ENCODE measurements at places on chromosomes 5 and 9.
A peak's percentile ranks its signal among the peaks of the same experiment; 100 is the strongest.

- DNase-seq: no peak
These were observed 356.4 kb upstream of the GRAMD2B start for GRCh38 chr5:126066836-126067235.

DNA sequence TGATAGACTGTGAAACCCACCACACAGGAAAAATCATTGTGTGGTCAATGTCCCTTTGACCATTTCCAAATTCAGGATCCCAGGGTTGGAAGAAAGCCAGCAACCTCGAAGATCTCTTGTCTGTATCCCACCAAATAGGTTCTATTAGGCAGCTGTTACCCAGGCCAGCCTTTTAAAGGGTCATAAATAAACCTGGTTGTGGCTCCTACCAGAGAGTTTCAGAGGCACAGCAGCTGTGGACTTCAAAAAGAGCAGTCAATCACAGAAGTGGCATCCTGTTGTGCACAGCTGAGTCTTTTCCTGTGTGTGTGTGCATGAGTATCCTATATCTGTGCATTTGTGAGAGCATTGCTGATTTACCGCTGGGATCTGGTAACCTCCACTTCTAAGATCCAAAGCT, 23.7 kb upstream of the OR2S2 start:
- no peak for DNase-seq

DNA sequence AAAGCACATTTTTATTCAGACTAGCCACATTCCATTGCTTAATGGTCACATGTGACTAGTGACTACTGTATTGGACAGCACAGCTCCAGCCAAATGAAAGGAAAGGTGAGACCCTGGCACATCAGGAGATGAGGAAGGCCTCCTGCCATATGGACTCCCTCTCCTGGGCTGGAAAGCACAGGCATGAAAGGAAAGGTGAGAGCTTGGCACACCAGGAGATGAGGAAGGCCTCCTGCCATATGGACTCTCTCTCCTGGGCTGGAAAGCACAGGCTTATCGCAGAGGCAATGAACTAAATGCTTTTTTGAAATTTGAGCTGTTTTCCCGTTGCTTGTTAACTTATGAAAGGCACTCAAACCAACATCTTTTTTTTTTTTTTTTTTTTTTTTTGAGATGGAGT, 144.8 kb upstream of the SLC12A2 start:
- DNase-seq: no peak

DNA sequence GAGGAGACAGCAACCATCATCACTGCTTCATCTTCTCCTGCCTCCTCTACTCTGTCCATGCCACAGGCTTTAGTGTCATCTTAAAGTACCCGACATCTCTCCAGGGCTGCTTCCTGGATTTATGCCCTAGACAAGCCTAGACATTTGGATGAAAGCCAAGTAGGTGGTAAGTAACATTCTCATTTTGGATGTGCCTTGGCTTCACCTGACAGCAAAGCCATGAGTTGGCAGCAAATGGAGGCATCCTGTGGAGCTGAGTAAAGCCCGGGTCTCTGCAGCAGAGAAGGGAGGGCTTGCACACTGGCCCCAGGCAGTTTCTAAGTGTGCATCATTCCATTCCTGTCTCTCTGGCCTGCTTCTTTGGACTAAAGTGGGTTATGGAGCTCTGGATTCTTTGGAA, 299.1 kb downstream of the DMAC1 start:
- no peak for DNase-seq

- DNase-seq: no peak
These were observed 130.9 kb downstream of the HTR1A start for GRCh38 chr5:63831381-63831780.

GRCh38 chr5:178207183-178207916, 3.0 kb downstream of the HNRNPAB start:
- DNase-seq: peak; percentile 47

DNA sequence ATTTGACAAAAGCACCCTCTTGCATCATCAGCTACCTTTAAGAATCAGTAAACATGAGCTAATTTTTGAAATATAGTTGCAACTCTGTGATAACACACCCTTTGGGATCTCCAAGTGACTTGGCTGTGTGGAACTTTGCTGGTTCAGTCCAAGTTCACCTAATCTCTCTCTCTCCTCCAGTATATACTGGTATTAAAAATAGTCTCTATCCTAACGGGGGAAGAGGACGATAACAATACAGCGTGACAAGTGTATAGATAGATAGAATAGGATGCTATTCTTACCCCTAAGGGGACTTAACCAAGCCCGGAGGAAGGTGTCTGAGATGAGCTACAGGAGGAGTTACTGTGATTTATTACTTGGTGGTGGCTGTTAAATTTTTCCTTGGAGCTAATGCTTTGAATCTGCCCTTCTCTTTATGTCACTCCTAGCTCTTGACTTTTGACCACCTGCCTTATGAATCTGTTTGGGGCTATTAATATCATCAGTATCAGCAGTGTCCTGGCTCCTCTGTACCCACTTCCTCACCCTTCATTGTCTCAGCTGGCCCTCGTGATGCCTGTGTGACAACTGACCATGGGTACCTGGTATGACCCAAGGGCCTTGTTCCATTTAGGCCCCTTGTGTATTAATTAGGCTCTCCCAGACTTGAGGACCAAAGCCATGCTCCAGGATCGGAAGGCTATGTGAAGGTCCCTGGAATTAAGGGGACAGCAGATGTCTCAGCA, 223.9 kb downstream of the SREK1 start:
- no peak for DNase-seq

GRCh38 chr5:91111473-91112238, 271.5 kb downstream of the ARRDC3 start:
- no peak for DNase-seq

DNA sequence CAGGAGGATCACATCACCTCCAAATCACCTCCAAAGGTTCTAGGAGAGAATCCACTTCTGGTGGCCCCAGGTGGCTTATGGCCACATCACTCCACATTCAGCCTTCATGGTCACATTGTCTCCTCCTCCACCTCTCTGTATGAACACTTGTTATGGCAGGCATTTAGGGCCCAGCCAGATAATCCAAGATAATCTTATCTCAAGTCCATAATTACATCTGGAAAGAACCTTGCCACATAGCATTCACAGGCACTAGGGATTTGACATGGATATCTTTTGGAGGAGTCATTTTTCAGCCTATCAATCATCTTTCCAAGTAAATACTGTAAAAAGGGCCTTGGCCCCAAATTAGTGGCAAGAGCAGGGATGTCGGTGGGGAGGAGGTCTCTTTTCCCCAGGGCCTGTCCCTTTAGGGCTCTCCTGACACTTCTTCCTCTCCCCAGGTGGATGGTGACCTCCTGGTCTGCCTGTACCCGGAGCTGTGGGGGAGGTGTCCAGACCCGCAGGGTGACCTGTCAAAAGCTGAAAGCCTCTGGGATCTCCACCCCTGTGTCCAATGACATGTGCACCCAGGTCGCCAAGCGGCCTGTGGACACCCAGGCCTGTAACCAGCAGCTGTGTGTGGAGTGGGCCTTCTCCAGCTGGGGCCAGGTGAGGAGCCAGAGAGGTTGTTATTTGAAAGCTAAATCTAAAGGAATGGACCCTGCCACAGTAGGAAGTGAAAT, 140.9 kb downstream of the SAXO1 start:
- no peak for DNase-seq

DNA sequence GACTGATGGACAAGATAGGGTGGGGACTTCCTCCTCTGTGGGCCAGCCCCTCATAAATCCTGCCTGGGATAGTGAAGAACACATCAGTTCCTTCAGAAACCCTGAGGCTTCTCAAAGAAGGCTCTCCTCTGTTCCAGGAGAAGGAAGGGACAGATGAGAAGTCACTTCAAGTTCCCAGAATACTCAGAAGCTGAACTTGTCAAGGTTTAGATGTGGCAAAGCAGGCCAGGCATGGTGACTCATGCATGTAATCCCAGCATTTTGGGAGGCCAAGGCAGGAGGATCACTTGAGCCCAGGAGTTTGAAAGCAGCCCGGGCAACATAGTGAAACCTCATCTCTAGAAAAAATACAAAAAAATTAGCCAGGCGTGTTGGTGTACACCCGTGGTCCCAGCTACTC, 38.5 kb downstream of the STOM start:
- no peak for DNase-seq

- peak; percentile 74 for DNase-seq
These were observed 6.3 kb upstream of the IRF1 start for GRCh38 chr5:132496631-132497487.

DNA sequence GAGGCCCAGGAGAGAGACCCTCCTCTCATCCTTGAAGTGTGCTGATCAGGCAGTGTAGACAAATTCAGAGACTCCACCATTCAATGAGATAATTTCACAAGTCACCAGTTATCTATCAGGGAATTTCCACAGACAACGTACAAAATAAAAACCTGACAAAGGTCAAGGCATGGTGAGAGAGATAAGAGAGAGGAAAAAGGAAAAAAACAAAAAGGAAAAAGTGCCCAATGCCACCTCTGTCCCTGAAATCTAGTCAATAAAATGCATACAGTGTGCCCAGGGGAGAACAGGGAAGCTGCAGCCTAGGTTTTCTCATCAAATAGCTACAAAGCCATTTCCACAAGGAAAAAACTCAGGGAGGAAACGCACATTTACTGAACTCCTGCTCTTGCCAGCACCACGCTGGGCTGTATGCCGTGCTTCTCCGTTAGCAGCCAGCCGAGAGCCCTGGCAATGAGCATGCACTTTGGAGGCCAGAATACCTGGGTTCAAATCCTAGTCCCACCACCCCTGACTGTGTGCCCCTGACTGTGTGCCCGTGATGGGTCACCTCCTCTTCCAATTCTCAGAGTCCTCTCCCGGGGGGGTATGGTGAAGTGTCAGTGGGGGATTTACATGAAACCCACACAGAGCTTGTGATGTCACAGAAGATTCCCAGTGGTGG, 11.6 kb downstream of the WHRN start:
- DNase-seq: no peak

DNA sequence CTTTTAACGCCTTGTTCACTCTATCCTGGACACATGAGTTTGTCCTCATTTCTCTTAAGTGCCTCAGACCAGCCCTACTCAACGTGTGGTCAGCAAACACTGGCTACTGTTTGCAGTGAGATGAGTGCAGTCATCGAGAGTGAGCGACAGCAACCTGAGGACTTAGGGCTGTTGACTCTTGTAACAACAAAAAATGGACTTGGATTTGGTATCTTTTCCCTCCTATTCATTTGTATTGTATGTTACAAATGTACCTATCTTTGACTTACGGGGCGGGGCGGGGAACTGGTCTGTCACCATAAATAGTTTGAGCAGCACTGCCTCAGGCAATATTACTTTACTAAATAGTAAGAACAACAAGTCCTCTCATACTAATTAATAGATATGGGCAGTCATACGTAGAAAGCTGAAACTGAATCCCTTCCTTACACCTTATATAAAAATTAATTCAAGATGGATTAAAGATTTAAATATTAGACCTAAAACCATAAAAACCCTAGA, 84.1 kb downstream of the TLE1 start:
- DNase-seq: no peak

GRCh38 chr5:32100691-32101302, 73.3 kb downstream of the GOLPH3 start:
- no peak for DNase-seq

- no peak for DNase-seq
These were observed 10.0 kb downstream of the SLIT3 start for GRCh38 chr5:169290895-169291294.

DNA sequence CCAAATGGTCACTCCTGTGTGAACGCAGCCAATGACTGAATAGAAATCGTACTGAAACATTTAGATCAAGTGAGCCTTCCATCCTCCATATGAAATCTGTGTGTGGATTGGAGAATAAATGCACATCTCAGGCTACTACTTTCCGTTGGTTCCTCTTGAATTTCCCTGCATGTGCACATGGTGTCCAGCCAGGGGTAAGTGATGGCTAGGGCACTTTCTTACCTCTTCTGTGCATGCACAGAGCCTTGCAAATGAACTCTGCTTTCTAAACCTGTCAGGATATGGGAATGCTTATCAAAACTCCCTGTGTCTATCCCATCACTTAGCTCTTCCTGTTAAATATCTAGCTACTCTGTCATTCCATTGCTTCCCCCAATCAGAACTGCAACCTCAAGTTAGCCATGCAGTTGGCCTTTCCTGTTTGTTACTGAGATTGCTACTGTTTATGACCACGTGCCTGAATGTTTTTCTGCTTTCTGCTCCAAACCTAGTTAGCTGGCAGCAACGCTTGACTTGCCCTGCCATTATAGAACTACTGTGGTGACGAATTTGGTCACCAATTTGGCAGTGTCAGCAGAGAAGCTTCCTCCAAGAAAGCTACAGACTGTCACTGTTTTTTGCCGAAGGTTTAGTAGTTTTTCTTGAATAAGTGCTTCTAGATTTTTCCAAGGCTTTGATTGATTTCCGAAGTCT, 661.6 kb downstream of the LRRC70 start:
- DNase-seq: no peak

GRCh38 chr5:131774652-131775367, 22.0 kb downstream of the FNIP1 start:
- DNase-seq: no peak

- DNase-seq: no peak
These were observed 26.9 kb downstream of the SRD5A1 start for GRCh38 chr5:6659941-6660684.

DNA sequence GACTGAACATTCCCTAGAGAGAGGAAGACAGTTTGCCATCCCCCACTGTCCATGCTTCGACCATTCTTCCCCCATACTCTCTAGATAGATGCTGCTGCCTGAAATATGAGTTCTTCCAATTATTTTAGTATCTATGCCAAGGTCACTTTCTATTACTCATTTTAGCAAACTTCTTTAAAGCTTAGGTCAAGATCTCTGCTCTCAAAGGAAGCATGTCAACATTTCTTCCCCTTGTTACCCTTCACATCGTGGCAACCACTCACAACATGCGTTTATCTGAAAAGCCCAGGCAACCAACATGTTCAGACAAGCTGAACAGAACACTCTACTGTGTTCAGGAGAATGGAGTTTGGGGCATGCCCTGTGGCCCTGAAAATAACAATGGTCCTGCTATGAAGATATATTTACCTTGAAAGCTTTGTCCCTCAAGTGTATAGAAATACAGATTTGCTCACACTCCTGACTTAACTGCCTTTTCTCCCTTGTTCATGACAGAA, 138.4 kb upstream of the KIF2A start:
- DNase-seq: no peak

DNA sequence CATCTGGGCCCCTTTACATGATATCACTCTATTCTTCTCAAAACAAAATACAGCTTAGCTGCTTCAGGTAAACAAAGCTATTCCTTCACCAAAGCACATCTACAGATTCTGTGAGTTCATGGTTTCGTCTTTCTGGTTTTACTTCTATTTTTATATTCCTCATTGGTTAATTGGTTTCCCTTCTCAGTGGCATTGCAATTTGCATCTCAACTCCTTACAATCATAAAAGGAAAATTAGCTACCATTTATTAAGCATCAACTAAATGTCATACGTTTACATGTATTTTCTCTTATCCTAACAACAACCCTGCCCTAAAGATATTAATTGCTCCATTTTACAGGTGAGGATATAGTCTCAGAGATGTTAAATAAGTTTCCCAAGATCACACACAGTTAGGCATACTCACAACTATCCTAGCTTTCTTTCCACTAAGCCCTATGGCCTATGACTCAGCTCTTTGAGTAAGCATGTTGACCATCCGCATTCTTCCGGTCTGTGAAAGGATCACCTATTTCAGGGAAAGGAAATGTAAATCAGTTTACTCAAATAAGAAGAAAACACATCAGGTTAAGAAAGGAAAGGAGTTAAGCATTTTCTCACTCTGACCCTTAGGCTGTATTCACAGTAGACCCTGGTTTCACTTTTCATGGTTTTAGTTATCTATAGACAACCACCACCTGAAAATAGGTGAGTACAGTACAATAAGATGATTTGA, 146.1 kb downstream of the CAAP1 start:
- DNase-seq: peak; percentile 3
